NCI-H510A treated with DMSO at 0.1 percent for 48 hours (cell line): ENCODE measurements at places on chromosomes 2 and 18.

DNA sequence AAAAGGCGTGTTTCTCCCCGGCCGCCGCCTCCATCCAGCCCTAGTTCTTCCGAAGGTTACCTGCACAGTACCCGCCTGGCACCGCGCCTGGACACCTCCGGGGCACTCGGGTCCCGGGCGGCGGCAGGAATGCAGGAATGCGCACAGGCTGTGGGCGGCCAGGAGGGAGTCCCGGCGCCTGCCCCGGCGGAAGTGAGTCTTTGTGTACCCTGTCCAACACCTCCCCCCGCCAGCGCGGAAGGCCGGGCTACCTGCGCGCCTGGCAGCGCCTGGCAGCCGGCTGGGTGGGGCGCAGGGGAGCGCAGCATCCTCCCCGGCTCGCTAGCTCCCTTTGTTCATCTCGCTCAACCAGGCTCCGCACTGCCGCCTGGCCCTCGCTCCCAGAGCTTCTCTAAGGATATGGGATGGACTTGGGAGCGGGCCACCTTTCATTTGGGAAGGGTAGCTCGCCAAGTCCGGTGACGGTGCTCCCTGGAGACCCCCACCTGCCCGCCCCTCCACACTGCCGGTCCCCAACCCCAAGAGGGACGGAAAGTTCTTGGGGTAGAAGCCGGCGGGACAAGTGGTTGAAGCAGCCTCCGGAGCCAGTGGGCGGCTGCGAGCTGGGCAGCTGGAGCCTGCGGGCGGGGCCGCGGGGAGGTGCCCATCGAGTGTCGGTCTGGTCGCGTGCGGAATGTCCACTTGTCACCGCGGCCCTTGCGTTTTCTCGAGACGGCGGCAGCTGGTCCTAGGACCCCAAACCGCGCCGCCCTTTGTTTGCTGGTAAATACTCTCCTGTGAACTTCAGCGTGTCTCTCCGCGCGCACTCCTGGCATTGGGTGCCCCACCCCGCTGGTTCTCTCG is 1.2 kb upstream of the ST6GAL2 start:
- peak; percentile 77 for DNase-seq

DNA sequence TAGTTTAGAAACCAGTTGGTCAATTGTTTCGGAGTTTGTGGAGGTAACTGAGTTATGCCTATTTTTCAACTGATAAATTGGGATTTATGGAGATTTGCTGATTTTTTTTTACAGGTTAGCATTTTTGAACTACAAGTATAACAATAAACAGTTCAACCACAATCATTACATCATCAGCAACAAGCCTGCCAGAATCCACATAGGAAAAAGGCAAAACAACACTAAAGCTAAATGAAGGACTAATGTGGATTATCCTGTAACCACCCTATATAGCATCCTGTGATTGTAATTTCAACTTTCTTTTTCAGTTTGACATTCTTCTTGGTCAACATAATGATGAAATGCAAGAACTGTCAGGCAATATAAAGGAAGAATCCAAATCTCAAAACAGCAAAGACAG is 76.5 kb downstream of the CCDC102B start:
- DNase-seq = no peak

DNA sequence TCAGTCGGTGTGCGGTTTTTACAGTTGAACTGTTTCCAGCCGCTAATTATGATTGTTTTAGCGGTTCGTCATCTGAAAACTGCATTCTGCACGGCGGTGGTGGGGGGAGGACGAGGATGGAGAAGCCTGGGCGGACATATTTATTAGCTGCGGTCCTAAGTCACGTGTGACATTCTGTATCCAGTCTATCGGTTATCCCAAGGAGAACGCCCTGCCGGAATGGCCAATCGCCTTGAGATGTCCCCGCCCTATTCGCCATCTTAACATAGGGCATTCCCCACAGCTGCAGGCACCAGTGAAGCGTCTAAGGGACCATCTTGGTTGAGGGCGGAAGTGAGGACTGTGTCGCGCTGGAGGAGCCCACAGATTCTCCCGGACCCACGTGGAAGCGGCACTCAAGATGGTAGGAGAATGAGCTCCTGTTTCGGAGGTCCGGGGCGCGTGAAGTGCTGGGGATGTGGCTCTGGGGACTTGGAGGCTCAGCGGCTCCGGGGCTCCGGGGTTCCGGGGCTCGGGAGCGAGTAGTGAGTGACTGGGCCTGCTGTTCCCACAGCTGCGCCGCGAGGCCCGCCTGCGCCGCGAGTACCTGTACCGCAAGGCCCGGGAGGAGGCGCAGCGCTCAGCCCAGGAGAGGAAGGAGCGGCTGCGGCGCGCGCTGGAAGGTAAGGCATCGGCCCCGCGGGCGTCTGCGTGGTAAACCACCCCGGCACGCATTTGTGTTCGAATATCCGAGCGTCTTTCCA is at the start of gene IMP4:
Gene IMP4 (plus strand): TSS at position 365 of the 743 bp plus-strand sequence. CDS start 36 bp downstream, at position 401.
- DNase-seq = peak; percentile 98

GRCh38 chr2:232901736-232902578 is 31.9 kb downstream of the SNORC start:
- no peak for DNase-seq

DNA sequence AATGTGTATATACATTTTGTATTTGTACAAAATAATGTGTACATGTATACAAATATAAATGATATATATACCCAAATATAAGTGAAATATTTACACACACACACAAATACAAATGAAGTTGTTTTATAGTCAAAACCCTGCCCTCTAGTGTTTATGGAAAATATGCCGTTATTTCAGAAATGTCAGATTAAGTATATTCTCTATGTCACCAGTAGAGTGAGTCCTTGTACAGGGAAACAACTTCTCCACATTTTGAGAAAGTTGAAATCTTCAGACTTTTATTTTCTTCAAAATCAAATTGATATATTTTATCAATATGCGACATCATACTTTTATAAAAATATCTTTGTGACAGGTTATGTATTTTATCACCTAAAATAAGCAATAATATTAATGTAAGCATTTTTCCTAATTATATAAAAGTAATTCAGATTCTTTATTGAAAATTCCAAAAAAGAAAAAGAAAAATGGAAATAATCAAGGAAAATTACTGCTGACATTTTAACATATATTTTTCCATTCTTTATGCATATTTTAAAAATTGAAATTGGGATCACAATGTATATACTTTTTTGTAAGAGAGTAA is 22.4 kb downstream of the ARL6IP6 start:
- peak; percentile 50 for DNase-seq

- no peak for DNase-seq
These were observed 886.4 kb upstream of the CDH2 start for GRCh38 chr18:29063346-29063745.

DNA sequence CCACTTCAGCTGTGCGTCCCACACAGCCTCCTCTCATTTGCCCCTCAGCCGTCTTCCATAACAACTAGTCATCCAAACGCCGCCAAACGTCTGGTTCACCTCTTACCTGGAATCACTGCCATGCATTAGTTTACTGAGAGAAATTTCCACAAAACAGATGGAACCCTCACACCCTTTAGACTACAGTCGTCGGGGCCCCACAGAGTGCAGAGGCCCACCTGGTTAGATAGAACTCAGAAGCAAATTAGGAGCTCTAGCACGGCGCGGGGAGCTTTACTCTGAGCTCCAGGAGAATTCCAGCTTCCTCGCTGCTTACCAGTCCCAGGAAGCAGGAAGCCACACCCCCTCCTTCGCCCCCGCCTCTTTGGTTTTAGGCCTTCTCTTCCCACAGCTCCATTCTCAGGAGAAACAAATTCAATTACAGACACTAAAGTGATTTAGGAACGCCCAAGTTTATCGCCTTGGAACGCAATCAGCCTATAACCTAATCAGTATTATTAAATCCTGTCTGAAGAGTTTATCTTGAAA is 9.4 kb downstream of the RNU2-63P start:
- no peak for DNase-seq

DNA sequence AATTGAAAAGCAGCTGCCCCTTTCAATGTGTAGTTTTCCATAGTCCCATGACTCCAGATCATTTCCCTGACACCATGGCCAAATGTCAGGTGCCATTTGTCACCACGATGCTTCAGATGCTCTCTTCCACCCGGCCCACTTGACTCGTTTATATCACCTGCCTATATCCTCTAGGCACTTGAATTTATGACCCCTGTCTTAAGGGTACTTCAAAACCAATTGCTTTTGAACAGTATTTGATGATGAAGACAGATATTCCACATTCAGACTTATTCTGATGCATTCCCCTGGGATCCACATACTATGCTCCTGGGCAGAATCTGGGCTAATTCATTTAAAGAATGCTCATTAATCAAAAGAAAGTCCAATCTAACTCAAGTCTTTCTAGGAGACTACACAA is 16.9 kb upstream of the RHBDD1 start:
- DNase-seq = peak; percentile 93

- DNase-seq = no peak
These were observed 57.1 kb upstream of the PKDCC start for GRCh38 chr2:41990688-41991087.

- no peak for DNase-seq
These were observed 79.1 kb downstream of the NCKAP5 start for GRCh38 chr2:133489146-133489545.
